Activated CD4-positive, alpha-beta memory T cell treated with anti-CD3 and anti-CD28 coated beads, Interleukin-2, amount 10 ng/mL, durations not matched to agents 7 days and 5 days (primary cell): ENCODE measurements at places on chromosomes 1 and 21.
A peak's percentile ranks its signal among the peaks of the same experiment; 100 is the strongest.

DNA sequence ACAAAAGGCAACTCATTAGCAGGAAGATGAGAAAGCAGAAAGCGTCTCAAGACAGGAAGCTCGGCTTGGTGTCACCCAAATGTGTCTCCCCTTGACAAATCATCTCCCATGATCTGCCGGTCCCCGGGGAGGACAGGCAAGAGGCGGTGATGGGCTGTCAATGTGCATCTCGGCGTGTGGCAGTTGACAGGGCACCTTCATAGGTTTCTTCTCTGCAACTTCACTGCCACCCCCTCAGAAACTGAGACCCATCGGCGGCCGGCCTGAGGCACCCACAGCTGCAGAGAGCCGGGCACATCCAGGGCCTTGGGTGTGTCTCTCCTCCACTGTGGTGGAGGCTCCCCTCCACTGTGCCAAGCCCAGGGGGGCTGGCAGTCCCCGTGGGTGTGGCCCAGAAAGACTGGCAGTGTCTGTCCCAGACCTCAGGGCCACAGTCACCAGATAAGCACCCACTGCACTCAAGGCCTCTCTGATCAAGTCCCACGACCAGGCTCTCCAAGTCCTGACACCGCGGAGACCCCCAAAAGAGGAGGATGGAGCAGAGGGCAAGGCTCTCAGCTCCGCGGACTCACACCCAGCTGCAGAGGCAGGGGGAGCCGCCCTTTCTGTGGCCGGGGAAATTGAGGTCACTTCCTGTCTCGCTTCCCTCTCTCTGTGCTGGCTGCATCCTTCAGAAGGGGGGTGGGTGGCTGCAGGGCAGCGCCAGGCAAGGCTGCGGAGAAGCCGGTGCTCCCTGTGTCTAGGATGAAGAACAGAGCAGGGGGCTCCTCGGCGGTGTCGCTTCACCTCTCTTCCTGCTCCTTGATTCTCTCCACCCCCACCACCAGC, 39.6 kb upstream of the LBR start:
- DNase-seq, result peak; percentile 91

DNA sequence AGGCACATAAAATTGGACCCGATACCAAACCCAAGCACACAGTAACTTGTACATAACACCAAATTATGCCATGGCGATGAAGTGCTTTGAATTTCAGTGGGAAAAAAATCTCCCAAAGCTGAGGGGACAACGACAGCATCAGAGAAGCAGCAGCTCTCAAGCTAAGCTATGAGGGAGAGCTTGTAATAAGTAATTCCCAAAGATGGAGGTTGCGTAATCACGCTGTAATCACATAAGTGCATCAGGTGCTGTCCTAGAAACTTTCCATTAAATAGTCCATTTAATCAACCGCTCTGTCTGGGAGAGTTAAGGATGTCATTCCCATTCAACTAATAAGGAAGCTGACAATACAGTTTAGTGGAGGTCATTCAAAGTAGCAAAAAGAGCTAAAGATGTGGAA, 37.6 kb upstream of the KRTAP19-8 start:
- no peak for DNase-seq

GRCh38 chr1:210830034-210831028, 303.6 kb downstream of the KCNH1 start:
- no peak for DNase-seq

GRCh38 chr1:229155472-229155871, 115.4 kb upstream of the RAB4A start:
- no peak for DNase-seq

GRCh38 chr1:151370211-151370911, 2.1 kb downstream of the SELENBP1 start:
- DNase-seq, result no peak

DNA sequence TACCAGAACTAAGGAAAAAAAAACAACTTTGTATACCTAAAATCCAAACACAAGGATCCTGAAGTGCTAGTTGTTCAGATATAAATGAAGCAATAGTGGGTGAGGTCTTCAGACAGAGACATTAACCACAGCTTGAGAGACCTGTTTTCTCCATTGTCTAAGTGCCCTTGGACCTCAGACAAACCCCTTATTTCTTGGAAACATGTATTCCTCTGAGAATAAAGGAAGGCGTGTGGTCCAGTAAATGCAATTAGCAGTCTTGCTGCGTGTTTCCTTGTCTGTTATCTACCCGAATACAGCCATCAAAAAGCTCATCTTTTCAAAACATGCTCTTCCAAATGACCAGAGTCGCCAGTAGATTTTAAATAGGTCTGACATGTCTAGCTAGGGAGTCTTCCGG, 291.1 kb upstream of the NFIA start:
- no peak for DNase-seq

DNA sequence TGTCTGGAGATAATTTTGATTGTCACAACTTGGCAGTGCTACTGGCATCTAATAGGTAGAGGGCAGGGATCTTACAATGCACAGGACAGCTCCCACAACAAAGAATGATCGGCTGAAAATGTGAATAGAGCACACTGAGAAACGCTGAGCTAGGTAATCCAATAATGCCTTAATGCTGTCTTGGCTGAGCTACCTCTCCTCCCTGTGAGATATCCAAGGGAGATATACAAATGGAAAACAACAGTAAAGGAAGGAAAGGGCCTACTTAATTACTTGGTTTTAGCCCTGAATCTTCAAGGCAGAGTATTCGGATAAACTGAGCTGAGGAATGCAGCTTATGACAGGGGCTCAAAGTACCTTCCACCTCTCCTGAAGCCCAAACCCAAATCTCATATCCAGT, 2.9 kb downstream of the DNASE2B start:
- no peak for DNase-seq

- no peak for DNase-seq
Measured at GRCh38 chr1:86692641-86693040, 11.7 kb upstream of the SH3GLB1 start.

GRCh38 chr1:232090816-232091215, 464.2 kb downstream of the DISC1 start:
- no peak for DNase-seq

DNA sequence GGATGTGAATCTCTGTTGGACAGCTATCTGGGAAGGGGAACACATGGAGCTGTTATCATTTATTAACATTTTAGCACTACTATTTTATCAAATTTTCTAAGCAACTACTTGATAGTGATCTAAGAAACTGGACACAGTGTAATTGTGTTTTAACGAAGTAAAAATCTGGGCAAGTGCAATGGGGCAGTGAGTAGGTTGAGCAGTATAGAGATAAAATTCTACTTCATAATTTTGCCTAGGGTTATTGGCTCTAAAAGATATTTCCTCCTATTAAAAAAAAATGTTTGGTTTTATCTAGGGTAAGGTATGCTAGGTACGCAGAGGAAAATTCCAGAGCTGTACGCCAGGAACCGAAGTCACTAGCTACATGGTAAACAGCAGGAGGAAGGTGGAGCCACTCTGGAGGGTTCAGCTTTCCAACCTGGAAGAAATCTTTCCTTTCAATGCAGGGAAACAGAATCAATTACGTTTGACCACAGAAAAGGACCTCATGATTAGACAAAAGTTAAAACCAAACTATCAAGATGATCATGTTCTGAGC, 43.3 kb downstream of the BCAR3 start:
- DNase-seq, result no peak

DNA sequence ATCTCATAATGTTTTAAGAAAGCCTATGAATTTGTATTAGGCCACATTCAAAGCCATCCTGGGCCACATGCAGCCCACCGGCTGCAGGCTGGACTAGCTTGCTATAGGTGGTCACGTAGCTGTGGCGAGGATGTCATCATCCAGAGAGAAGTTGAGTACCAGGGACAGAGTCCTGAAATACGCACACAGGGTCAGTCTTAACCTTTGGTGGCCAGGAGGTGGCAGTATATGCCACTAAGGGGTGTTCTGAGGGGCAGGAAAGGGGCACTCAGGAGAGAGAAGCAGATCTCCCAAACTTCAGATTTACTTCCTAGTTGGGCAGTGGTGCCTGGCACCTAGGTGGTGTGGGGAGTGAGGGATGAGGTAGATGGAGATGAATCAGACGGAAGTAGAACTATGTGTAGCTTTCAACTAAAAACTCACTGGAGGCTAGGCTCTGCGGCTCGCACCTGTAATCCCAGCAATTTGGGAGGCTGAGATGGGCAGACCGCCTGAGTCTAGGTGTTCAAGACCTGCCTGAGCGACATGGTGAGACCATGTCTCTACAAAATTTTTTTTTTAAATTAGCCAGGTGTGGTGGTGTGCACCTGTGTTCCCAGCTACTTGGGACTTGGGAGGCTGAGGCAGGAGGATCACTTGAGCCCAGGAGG, 16.3 kb upstream of the CDK18 start:
- peak; percentile 48 for DNase-seq

DNA sequence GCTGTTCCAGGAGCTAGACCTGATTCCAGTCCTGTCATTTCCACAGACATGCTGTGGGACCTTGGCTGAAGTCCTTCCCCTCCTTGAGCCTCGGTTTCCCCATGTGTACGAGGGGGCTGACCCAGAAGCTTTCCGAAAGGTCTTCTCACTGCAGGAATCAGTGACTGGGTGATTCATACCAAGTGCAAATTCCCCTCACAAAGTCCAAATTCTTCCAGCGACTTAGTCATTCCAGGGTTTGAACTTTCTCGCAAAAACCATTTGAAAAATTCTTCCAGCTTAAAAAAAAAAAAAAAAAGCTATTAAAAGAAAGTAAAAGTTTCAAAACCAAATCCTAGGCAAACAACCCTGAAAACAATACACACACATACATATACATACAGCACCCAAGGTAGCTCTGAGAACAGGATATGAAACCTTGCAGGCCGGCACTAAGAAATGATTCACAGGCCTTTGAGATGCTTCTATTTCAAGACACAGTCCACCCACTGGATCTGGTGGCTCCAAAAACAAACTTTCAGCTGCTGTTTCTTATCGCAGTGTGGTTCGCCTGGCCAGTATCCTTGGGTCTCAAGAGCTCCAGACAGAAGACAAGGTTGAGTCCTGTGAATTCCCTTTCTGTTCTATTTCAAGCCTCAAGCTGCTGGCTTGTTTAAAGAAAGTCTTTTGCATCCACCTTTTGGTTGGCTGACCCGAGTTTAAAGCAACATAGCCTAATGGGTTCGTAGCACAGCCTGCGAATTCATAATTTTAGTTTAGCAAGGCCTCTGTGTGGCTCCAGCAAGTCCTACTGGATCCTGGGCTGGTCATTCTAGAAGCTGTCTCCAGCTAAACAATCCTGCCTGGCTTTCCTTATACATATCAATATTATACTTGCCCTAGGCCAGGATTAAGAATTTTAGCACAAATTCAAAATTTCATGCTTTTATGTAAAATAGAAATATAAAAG, 18.0 kb upstream of the ID3 start:
- DNase-seq, result peak; percentile 51

GRCh38 chr1:15849775-15850324, 2.3 kb downstream of the SPEN start:
- DNase-seq, result peak; percentile 30

GRCh38 chr1:218205721-218206120, 79.4 kb upstream of the RRP15 start:
- no peak for DNase-seq

- DNase-seq, result no peak
Measured at GRCh38 chr1:177710696-177711620, 258.9 kb downstream of the SEC16B start.

- no peak for DNase-seq
Measured at GRCh38 chr1:117828201-117828600, 101.2 kb downstream of the GDAP2 start.

GRCh38 chr1:171581766-171582165, 40.3 kb upstream of the MYOCOS start:
- DNase-seq, result no peak

DNA sequence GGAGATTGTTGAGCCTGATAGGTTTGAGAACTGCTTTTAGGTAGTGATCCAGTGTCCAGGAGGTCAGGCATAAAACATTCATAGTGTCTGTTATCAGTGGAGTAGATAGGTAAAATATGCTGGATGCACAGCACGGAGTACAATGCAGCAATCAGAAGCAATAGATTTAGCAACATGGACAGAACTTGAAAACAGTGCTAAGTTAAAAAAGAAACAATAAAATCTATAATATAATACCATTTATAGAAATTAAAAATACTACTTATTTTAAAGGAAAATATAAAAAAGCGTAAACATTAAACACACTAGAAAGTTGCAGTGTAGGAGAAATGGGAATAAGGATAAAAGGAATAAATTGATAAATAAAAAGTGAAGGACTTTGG, 3.4 kb upstream of the TAF13 start:
- no peak for DNase-seq

DNA sequence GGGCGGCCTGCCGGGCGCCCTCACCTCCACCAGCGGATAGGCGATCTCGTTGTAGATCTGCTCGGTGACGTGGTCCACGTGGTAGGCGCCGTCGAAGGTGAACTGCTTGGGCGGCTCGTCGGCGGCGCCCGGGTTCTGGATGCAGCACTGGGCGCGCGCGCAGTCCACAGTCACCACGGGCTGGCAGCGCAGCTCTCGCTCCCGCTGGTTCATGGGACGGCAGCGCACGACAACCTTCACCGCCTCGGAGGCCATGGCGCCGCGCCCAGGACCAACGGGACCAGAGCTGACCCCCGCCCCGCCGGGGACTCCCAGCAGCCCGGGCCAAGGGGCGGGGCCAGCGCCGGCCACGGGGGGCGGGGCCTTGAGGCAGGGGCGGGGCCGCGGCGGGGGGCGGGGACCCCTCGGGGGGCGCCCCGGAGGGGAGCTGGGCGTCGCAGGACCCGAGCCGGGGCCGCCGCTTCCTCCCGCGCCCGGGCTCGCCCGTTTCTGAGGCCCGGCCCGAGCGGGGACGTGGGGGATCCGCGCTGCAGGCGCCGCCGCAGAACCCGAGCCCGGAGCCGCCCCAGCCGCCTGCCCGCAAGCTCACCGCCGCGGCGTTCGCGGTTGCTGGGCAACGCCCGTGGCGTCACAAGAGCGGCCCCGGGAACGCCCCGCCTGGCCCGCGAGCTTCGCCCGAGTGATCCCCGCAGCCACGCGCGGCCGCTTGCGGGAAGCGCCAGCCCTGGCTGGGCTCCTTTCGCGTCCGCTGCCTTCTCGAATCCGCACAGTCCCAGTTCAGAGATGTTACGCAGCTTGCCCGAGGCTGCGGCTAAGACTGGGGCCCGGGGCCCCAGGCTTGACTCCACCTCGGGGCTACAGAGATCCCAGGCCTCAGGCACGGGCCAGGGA, at the start of gene KIF17:
KIF17 (minus strand) TSS at position 556 of the 891 bp plus-strand sequence; CDS start at position 255, 301 bp downstream.
- DNase-seq, result peak; percentile 72
